Tongue (tissue), 3 donors: ENCODE measurements at places on chromosomes 7 and 10.

DNA sequence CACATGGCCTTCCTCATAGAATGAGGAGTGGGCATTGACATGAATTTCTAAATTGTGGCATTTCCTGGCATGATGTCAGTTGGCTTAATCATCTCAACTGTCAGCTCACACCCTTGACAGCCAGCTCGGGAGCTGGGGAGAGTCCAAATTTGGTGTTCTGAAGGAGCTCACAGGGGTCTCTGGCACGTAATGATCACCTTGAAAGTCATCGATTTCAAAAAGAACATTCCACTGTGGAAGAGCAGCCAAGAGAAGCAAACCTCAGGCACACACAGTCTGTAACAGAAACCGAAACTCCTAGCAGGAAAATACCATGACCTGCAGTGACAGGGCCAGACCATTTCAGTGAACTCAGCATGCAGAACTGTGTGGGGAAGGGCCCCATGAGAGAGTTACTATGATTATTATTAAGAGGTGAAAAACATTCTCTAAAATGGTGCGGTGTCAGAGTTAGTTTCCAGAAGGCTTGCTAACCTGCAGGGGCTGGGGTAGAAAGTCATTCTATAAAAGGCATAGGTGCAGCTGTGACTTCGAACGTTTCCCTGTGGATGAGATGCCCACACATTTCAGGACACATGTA, 26.4 kb upstream of the KLF6 start:
- peak; percentile 50 for DNase-seq

GRCh38 chr10:28269842-28270456, 32.9 kb downstream of the MPP7 start:
- DNase-seq, result no peak

DNA sequence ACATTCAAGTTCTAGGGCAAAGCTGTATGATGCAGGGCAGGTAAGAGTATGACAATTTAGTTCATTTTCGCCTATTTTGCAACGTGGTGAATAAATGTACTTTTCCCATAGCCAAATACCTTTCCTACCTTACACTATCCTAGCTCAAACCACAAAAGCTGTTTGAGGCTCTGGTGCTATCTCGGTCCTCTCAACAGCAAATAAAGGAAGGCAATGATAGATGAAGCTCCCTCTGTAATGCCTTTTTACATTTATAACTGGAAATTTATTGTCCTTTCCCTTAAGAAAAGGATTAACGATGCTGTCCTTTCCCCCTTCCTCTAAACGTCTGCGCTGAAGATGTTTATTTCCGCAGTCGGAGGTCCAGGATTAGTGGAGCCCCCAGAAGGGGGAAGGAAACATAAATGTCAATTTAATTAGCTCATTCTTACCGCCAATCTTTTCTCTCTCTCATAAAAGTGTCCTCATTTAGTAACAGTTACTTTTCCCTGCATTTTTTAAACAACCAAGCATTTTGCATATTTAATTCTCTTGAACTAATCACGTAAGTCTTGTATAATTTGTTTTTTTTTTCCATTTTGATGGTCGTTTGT, 114.6 kb downstream of the PIP4K2A start:
- no peak for DNase-seq

- no peak for DNase-seq
Observed at GRCh38 chr10:16686054-16686902, 130.9 kb downstream of the RSU1 start.

- no peak for DNase-seq
Observed at GRCh38 chr10:60446851-60447250, 57.2 kb upstream of the ANK3 start.
